Nephron progenitor cell (in vitro differentiated cells): ENCODE measurements at places on chromosomes 4 and X.

DNA sequence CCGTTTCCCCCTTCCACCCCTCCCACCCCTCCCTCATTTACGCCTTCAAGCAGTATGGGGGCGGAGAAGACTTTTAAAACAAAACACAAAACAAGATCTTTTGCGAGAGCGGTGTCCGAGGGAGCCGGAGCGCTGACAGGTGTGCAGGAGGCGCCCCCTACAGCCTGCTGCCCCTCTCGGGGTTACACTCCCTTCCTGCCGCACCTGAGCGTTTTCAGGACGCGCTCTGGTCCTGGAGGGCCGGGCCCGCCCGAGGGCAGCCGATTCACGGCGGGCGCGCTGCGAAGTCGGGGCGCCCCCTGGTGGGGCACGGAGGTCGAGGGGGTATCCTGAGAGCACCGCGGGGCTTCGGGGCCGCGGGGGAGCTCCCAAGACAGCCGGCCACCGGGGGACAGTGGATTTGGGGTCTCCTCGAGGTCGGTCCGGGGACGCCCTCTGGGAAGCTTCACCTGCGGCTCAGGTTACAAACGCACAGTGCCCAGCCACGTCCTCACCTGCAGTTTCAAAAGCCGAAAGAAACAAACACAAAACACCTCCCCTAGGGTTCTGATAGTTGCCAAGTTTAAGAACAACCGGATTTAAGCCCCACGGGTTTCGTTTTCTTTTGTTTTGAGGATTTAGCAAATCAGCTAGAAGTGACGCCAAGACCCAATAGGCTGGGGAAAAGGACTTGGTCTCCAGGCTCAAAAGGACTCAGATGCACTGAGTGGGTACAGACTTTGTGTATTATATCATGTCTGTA, 8.0 kb upstream of the NEUROG2 start:
- DNase-seq = peak; percentile 86

- DNase-seq = no peak
These were observed 208.8 kb downstream of the SH2D1A start for GRCh38 chrX:124555036-124555595.

GRCh38 chr4:147546349-147546748, 65.5 kb downstream of the EDNRA start:
- DNase-seq = no peak

DNA sequence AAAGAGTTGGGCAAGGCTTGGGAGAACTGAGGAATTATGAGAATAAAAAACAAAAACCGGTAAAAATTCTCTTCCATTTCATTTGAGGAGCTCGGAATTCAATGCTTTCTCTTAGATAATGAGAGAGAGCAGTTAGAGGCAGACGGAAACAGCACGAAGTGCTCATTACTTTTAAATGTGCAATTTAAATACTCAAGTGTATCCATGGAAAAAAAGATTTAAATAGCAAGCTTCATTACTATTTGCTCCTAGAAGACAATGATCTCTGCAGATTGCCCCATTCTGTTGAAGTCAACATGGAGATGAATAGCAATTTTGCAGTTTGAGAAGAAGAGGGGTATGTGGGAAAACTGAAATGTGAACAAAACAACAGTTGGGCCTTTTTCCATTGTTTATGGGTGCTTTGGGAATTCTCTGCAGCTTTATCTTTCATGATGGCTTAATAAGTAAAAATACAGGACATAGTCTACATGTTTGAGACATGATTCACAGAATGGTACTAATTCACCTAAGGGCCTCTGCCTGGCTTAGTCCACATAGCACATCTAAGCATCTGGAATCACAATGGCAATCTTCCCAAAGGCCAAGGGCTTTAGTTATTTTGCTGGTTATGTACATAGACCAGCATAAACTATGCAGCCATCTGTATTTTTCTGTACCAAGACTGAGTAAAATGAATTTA, 512.7 kb upstream of the FAT1 start:
- no peak for DNase-seq

GRCh38 chr4:20422398-20422797, 170.7 kb downstream of the SLIT2 start:
- DNase-seq = peak; percentile 59

DNA sequence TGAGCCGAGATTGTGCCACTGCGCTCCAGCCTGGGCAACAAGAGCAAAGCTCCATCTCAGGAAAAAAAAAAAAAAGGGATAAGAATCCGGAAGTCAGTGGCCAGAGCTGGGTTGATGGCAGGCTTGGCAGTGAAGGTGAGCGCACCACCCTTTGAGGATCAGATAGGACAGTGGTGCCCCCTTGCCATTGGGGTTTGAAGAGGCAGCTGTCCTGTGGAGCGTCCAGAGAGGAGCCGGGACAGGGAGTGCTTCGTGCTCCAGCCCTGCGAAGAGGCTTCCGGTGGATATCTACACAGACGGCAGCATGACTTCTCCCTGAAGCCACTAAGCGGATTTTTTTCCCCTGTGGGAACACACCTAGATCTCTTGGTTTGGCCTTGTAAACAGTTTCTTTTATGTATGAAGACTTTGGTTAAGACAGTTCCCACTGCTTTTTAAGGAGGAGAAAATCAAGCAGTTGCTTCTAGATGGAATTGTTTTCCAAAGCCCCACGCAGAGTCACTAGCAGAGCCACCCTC, 6.5 kb downstream of the TBC1D14 start:
- DNase-seq = no peak

GRCh38 chr4:108120789-108121188, 47.9 kb downstream of the LEF1 start:
- DNase-seq = no peak

- DNase-seq = peak; percentile 36
These were observed 13.7 kb downstream of the ARX start for GRCh38 chrX:25001808-25002660.

GRCh38 chrX:130264573-130264972, 4.1 kb downstream of the ZNF280C start:
- DNase-seq = no peak

GRCh38 chr4:15132739-15133138, 130.5 kb downstream of the CPEB2 start:
- no peak for DNase-seq

DNA sequence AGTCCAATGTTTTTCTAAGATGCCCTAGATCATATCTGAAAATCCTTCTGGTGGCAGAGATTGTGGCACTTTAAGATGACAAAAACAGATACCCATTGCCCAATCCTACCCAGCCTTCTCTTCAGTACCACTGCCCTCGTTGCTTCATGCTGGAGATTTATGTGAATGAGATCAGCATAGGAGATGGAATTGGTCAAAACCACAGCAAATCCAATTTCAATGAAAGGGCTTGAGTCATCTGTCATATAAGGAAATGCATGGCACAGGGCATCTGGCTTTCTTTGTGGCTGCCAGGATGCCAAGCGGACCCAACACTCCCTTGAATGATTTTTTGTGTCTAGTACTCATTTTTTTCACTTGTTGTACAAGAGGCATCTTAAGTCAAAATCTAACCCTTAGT, 16.8 kb downstream of the AFF2 start:
- DNase-seq = no peak

DNA sequence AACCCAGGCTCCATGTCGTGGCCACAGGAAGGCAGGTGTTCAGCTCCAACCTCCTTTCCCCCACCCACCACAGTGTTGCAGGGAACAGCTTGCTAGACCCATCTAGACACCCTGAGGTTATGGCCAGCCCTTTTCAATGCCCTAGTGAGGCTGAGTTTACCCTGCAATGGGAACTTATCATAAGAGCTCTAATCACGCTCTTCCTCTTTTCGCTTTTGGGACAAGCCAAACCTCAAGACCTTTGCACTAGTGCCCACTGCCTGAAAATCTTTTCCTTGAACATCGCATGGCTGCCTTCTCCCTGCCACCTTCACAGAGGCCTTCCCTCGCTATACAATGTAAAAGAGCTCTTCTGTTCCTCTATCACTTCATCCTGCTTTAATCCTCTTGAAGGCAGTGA, 2.4 kb upstream of the FGFBP2 start:
- no peak for DNase-seq

DNA sequence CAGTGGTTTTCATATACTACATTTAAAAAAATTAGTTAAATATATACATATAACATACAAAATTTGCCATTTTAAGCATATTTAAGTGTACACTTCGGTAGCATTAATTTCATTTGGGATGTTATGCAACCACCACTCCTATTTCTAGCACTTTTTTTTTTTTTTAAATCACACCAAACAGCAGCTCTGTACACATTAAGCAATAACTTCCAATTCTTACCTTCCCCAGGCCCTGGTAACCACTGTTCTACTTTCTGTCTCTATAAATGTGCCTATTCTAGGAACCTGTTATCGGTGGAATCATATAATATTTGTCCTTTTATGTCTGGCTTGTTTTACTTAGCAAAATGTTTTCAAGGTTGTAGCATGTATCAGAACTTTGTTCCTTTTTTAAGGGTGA, 39.1 kb downstream of the TMEM164 start:
- DNase-seq = no peak

DNA sequence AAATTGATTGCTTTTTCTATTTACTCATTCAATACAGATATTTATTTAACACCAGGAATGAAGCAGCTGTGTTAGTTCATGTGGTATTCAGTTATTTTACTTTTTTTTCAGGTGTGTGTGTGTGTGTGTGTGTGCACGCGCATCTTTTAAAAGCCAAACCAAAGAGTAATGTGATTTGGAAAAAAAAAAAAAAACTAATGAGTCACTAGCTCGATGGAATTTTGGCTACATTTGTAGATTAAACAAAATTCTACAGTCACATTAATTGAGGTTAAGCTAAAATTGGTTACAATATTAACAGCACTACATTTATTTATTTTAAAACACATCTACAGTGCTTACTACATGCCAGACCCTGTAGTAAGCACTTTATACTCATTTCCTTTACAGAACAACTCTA, 66.8 kb downstream of the HHIP start:
- no peak for DNase-seq

GRCh38 chrX:42536286-42536685, 241.7 kb downstream of the PPP1R2C start:
- DNase-seq = no peak

GRCh38 chrX:131649741-131650140, 105.9 kb downstream of the OR13H1 start:
- no peak for DNase-seq

DNA sequence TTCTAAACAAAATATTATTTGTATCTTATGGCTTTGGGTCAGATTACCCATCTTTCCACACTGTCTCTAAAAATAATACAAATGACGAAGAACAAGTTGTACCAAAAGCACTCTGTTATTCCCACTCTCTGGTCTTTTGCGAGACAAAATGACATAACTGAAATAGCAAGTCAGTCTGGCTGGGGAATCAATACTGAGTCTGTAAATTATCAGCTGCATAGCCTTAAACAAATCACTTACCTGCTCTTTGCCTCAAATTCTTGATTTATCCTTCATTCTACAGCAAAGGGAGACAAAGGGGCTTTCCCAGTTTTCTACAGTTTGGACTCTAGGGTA, 40.9 kb downstream of the SOWAHB start:
- no peak for DNase-seq

DNA sequence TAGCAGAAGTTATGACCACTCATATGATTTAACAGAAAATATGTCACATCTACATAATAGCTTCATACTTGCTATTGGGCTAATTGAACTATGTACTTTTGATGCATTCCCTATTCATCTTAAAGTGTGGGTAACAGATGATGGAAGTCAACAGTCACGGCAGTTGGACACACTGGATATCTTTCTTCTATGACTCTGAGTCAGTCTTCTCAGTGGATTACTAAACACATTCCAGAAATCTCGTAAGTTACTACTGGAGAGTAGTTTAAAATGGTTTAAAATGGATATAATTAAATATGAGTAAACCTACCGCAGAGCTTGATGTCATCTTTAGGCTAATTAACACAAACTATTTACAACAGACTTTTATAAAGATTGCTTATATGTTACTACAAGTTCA, 30.1 kb upstream of the CFAP299 start:
- DNase-seq = no peak

GRCh38 chrX:1903236-1903935, 288.5 kb downstream of the ASMT start:
- no peak for DNase-seq

- DNase-seq = peak; percentile 21
These were observed 306.7 kb upstream of the MAOA start for GRCh38 chrX:43349363-43349762.

- DNase-seq = no peak
These were observed 48.4 kb upstream of the RPS6KA3 start for GRCh38 chrX:20315140-20315539.

GRCh38 chr4:105504744-105505143, 30.9 kb upstream of the PPA2 start:
- DNase-seq = no peak

GRCh38 chr4:81454948-81455347, 16.8 kb downstream of the RASGEF1B start:
- DNase-seq = no peak

DNA sequence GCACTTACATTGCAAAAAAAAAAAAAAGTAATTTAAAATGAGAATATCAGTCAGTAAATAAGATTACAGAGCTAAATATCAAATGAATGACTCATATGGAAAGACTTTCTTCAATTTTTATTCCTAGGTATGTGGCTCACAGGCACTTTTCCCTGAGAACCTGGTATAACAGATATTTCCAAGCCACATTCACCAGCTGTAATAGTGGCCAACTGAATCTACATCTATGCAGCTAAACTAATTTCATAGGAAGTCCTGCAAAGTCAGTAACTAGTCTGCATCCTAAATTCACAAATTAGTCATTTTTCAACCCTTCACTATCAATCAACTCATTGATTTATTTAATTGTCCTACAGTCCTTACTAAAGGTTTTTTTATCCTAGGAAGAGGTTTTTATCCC, 5.6 kb downstream of the PDE5A start:
- no peak for DNase-seq

GRCh38 chrX:52261125-52261462, 76.4 kb downstream of the MAGED4 start:
- no peak for DNase-seq

DNA sequence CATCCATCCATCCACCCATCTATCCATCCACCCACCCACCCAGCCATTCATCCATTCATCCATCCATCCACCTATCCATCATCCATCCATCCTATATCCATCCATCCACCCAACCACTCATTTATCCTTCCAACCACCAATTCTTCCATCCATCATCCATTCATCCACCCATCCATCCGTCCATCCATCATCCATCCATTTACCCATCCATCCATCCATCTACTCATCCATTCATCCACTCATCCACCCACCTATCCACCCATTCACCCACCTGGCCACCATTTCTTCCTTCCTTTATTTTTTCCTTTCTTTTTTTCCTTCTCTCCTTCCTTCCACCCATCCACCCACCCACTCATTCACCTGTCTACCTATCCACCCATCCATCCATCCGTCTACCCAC, 25.2 kb downstream of the HTRA3 start:
- DNase-seq = no peak

GRCh38 chr4:33566649-33567048, 2677.7 kb downstream of the ARAP2 start:
- no peak for DNase-seq

- no peak for DNase-seq
These were observed 138.9 kb upstream of the ITM2A start for GRCh38 chrX:79506001-79506400.
